Activated CD8-positive, alpha-beta T cell treated with anti-CD3 and anti-CD28 coated beads, Interleukin-2, amount 10 ng/mL, durations not matched to agents 7 days and 5 days (primary cell): ENCODE measurements at places on chromosomes 2 and 18.

DNA sequence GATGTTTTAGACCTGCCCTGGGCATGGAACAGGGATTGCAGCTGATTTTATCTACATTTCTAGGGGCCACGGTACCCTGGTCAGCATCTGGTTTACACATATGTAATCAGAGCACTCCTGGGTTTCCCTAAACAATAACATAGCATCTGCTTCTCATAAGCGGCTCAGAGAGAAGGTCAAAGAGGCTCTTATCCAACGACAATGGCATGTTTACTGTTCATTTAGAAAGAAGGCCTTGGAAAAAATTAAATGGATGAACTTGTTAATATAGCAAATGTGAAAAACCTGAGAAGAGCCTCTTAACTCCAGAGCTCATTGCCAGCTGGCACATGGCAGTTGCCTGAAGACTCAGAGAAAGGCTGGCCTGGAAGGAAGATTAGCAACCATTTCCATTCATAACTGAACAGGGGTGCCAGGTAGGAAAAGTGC lies 202.8 kb upstream of the THUMPD2 start:
- DNase-seq = no peak

DNA sequence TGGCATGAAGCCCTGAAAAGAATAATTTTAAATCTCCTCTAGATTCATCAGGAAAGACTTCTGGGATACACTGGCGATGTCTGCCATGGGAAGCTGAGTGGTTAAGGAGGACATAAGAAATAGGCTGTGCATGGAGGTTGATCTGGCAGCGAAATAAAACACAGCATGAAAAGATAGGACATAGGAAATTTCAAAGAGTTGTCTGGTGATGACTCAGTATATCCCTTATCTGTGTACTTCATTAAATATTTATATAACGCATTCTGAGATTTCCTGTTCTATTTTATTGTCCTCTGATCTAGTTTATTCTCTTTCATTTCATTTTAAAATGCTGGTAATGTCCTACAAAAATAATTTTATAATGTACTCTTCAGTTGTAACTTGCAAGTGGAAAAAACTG lies 1337.3 kb upstream of the DDX18 start:
- no peak for DNase-seq

GRCh38 chr2:176455816-176456291 lies 186.6 kb downstream of the MTX2 start:
- no peak for DNase-seq

GRCh38 chr2:128689971-128690370 lies 371.3 kb upstream of the HS6ST1 start:
- no peak for DNase-seq

DNA sequence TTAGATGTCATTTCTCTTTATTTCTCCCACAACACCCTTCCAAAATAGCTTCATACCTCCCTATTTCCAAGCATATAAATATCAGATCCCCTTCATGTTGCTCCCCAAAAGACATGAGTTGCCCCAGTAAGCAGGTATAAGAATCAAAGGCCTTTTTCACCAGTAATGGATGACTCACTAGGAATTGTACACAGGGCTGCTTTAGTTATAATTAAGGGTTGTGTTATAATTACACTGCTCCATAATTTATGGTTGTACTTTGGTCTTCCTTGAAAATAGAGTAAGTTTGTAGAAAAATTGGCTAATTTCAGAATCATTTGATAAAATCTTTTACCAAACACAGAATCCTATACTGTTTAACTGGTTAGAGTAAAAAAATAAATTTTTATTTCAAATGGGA lies 8.8 kb upstream of the AQP4 start:
- no peak for DNase-seq

- DNase-seq = no peak
These were observed 243.9 kb downstream of the AFF3 start for GRCh38 chr2:99898336-99899048.

DNA sequence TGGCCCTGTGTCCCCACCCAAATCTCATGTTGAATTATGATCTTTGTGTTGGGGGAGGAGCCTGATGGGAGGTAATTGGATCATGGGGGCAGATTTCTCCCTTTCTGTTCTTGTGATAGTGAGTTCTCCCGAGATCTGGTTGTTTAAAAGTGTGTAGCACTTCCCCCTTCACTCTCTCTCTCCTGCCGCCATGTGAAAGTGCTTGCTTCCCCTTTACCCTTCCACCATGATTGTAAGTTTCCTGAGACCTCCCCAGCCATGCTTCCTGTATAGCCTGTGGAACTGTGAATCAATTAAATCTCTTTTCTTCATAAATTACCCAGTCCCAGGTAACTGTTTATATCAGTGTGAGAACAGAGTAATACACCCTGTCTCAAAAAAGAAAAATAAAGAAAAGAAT lies 25.5 kb downstream of the LRRFIP1 start:
- DNase-seq = no peak

GRCh38 chr2:57990118-57990725 lies 56.4 kb upstream of the VRK2 start:
- no peak for DNase-seq

DNA sequence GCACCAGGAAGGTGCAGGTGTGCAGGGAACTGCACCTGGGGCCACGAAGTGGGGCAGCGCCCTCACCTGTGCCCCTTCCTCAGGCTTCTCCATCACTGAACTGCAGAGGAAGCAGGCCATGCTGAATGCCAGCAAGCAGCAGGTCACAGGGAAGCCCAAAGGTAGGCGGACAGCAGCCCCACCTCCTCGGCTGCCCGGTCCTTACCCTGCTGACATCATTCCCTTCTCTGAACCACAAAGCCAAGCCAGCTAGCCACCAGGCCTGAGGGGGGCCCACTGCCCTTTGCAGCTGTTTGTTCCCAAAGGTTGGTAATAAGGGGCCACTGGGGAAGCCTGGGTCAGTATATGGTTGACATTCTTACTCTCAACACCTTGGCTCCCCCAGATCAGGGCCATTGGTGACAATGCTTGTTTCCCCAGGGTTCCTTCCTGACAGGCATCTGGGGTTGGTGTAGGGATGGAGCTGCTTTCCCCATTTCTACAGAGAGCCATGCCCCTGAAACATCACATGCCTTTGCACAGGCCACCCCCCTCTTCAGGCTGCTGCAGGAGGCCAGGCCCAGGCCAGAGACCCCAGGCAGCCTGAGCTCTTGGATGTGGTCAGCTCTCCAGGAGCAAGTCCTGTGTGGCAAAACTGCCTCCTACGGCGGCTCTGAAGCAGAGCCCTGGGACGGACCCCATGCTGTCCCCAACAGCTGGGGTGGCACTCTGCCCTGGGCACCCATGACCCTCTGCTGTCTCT lies 47.8 kb downstream of the FAM168B start:
- DNase-seq = no peak

DNA sequence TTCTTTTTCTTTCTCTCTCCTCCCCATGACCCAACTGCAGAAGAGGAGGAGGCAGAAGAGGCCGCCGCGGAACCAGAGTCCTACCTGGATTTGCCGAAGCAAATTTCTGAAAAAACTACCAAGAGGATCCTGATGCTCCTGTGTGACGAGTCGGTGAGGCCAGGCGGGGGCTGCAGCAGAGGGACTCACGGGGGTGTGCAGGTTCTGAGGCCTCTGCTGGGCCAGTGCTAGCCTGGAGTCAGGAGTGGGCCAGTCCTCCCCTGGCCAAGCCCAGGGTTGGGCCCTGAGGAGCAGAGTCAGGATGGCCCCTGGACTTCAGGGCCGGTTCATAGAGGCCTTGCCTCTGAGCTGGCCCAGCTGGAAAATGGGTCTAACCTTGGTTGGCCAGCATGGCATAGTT lies 29.3 kb downstream of the OTOF start:
- DNase-seq = no peak

DNA sequence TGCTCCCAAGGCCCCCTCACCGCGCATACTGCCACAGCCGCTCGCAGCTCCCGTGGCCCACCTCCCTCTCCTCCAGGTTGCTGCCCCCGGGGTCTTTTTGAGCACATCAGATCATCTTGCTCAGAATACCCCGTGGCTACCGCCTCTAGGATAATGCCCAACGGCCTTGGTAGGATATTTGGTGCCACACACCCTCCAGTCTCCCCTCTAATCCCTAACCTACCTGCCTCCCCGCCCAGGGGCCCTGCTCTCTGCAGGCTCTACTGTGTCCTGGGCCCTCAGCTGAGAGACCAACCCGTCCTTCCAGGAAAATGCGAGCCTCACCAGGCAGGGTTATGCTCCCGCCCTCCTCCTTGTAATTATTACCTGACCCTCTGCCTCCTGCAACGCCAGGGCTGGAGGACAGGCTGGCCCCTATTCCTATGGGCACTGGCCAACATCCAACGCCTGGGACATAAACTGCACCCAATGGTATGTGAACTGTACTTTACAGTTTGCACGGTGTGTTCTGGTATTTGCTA lies 1.5 kb upstream of the MTCL1 start:
- DNase-seq = no peak

DNA sequence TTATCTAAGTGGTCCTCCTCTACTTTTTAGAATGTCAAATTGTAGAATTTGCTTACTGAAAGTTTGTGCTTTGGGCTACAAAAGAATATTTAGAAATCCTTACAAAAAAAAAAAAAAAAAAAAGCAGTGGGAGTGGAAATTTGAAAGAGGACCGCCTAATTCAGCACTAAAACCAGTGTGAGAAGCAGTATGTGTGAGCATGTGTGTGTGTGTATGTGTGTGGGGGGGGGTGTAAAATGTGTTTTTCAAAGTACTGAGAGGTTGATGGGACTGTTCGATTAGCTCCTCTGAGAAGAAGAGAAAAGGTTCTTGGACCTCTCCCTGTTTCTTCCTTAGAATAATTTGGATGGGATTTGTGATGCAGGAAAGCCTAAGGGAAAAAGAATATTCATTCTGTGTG lies at the start of gene VIT:
TSS of gene VIT (plus strand) at position 175 of the 400 bp plus-strand sequence. CDS start 19,664 bp downstream, outside the sequence.
- DNase-seq = no peak

GRCh38 chr18:22210311-22210754 lies 40.9 kb downstream of the GATA6 start:
- no peak for DNase-seq

- DNase-seq = no peak
These were observed 378.6 kb downstream of the EIPR1 start for GRCh38 chr2:2998971-2999370.

GRCh38 chr2:236874866-236875481 lies 210.7 kb upstream of the COPS8 start:
- peak; percentile 6 for DNase-seq

DNA sequence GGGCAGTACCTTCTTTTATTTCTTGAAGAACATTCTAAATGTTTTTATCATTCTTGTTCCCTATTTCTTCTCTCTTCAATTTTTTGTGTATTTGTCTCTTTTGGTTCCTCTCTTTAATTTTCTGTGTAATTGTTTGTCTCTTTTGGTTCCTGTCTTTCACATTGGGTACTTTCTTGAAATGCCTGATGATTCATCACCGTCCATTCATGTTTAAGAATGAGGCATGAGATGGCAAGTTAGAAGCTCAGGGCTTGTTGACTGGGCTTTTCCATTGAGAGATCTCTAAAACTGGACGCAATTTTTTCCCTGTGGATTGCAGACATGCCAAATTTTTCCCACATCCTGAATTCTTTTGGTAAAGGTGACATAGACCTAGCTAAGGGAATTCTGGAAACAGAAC lies 33.7 kb upstream of the IL1R2 start:
- no peak for DNase-seq

GRCh38 chr2:167862782-167863181 lies 384.6 kb downstream of the STK39 start:
- no peak for DNase-seq

- DNase-seq = no peak
These were observed 19.2 kb upstream of the XPO1 start for GRCh38 chr2:61557381-61557780.

DNA sequence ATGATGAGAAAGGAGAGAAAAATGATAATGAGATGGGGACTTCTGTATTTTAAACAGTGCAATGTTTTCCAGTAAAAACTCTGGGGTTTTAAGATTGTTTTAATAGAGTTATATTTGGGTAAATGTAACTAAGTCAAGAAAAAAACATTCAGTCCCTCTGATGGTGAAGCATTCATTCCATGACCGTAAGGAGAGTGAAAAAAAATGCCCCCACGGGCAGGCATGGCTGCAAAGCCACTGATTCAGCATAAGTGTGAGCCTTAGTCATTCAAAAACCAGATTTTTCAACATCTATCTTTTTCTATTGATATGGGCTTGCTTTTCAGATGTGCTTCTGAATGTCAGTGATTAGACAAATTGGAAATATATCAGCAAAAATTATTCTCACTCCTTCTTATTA lies 957.8 kb downstream of the SLC4A3 start:
- no peak for DNase-seq

DNA sequence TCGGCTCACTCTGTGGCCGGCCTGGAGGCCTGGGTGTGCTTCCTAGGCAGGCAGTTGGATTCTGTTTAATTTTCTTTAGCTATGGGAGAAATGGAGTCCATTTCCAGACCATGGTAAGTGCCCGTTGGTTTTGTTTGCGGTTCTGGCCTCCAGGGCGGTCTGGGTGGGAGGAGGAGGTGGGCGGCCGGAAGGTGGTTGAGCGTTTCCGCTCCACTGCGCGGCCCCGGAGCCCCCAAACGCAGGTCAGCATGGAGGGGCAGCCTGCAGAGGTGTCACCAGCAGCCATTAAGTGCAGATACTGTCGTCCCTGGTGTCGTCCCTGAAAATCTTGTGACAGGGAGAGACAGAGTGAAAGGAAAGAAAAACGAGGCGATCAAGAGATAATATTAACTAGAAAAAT lies 303.9 kb downstream of the GBX2 start:
- DNase-seq = no peak

- no peak for DNase-seq
These were observed 107.7 kb upstream of the RAB27B start for GRCh38 chr18:54720620-54721019.

DNA sequence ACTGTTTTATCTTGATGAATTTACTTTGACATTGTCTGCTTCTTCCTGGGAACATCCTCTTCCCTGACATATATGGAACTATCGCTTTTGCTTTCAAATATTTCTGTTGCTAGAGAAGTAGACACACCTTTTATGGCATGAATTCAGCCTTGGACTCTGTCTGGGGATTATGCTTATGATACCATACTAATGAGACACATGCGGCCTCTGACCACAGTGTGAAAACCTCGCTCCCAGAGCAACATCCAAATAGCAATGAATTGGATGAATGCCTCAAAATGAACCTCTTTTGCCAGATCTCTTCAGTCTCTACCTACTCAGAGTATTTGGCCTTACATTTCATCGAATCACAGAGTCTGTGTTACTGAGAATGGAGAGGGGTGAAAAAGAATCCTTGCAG lies 70.9 kb downstream of the PIEZO2 start:
- no peak for DNase-seq

GRCh38 chr2:204228169-204228886 lies 291.8 kb downstream of the ICOS start:
- DNase-seq = no peak
